ENCODE measurements at places on chromosomes 4 and X.

- DNase-seq = no peak
Observed at GRCh38 chr4:82491251-82491960, 61.0 kb downstream of the ENOPH1 start.

GRCh38 chrX:48632207-48632606 is 34.9 kb downstream of the WDR13 start:
- DNase-seq = no peak

GRCh38 chr4:37066159-37066558 is 178.4 kb upstream of the NWD2 start:
- DNase-seq = no peak

GRCh38 chrX:2224161-2224560 is 276.6 kb downstream of the DHRSX start:
- no peak for DNase-seq

- DNase-seq = no peak
Observed at GRCh38 chr4:82721819-82722423, 76.7 kb downstream of the SCD5 start.

DNA sequence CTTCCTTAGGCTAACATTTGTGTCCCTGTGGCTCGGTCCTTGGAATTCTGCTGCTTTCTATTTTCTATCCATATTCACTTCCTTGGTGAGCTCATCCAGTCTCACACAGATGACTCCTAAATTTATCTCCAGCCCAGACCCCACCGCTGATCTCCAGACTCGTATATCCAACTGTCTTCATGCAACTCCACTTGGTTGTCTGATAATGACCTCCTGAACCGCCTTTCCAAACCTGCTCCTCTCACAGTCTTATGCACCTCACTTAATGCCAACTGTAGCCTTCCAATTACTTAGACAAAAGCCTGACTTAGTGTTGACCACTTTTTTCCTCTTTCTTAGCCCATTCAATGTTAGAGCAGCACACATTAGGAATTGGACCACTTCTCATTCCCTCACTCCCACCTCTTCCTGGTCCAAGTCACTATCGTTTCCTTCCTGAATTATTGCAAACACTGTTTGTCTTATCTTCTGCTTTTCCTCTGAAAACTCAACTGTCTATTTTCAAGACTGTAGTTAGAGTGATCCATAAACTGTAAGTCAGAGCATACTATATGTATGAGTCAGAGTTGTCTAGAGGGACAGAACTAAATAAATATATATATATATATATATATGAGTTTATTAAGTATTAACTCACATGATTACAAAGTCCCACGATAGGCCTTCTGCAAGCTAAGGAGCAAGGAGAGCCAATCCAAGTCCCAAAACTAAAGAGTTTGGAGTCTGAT is 292.5 kb downstream of the UNC5C start:
- no peak for DNase-seq

DNA sequence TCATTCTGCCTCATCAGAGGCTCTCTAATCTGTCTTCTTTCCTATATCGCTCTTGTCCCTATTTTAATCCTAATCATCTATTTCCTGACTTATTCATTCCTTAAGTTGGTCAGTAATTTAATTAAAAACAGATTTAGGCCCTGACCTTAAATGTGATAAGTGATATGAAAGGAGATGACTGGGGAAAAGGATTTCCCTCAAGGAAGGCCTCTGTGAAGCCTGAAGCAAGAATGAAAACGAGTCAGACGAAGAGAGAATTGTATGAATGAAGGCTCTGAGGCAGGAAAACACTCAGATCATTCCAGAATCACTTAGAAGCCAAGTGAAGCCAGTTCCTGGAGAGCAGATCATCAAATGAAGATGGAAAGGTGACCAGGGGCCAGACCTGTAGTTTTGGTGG is 22.1 kb downstream of the PKD2 start:
- DNase-seq = no peak

GRCh38 chr4:78543424-78544125 is 8.0 kb upstream of the ANXA3 start:
- no peak for DNase-seq

GRCh38 chrX:10015723-10016518 is 48.8 kb downstream of the CLDN34 start:
- DNase-seq = peak; percentile 39

- DNase-seq = no peak
Observed at GRCh38 chr4:147723326-147723725, 8.6 kb upstream of the ARHGAP10 start.

GRCh38 chr4:36011381-36011780 is 232.9 kb downstream of the ARAP2 start:
- no peak for DNase-seq

GRCh38 chr4:24657768-24658617 is 73.6 kb upstream of the DHX15 start:
- DNase-seq = no peak

- no peak for DNase-seq
Observed at GRCh38 chr4:150390531-150390910, 191.4 kb upstream of the MAB21L2 start.

GRCh38 chr4:76813070-76813469 is 84.9 kb downstream of the SOWAHB start:
- DNase-seq = no peak

GRCh38 chr4:3062471-3062870 is 11.9 kb downstream of the HTT-AS start:
- no peak for DNase-seq

All from endothelial cell (in vitro differentiated cells).